ENCODE measurements at places on chromosomes 7 and 10.

DNA sequence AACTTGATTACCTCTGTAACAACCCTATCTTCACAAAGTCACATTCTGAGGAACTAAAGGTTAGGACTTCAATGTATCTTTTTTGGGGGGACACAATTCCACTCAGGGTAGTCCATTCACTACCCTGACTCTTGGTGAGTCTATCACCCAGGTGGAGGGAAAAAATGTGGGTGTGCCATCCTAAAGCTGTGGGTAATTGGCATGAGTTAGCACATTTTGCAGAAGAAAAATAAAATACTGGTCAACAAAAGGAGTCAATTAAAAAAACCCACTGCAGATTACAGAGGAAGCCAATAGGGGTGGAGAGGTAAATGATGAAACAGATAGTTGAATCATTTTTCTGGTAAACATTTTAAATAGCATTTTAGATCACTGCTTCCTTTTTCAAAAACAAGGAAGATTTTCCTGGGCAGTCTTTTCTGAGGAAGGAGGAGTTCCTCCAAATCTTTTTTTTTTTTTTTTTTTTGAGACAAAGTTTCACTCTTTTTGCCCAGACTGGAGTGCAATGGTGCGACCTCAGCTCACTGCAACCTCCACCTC is 5.1 kb upstream of the BLVRA start:
- no peak for DNase-seq

DNA sequence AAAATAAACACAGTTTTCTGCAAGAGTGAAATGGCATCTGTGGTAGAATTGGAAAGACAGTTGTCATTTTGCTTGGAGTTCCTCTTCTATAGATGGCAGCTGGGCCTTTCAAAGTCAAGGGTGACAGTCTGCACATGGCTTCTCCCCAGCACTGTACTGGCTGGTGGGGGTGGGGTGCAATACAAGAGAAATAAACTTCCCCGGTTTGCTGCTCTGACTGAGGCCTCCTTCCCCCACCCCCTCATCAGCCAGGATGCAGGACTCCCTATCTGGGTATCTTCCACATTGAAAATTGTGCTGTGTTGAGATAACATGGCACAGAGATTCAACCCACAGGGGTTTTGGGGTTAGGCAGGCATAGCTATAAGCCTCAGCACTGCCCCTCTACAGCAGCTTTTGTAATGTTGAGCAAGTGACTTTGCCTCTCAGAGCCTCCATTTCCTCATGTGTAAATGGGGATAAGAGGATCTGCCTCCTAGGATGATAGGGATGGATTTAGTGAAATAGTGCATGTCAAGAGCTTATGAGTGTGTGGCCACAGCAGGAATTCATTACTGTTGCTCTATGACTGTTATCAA is 85.8 kb upstream of the WDR11 start:
- no peak for DNase-seq

DNA sequence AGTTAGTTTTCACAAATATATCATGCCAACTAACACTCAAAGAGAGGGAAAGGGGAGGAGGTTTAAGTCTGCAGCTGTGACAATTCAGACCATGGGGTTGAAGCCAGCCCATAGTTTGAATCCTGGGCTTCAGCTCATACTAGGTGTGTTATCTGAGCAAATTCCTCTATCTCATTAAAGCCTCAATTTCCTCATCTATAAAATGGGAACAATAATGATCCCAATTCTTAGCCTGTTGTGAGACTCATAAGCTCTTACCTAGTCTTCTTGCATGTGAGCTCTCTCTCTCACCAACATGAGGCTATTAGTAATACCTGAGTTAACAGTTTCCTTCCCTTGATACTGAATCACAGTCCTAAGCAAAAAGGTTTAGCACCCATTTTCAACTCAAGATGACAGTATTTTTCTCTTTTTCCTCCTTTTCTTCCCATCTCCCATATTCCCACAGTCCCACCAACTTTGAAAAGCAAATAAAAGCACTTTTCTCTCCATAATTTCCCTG is 49.8 kb downstream of the NUDCD3 start:
- DNase-seq = no peak

GRCh38 chr10:84706875-84707274 is 378.5 kb downstream of the CCSER2 start:
- no peak for DNase-seq

DNA sequence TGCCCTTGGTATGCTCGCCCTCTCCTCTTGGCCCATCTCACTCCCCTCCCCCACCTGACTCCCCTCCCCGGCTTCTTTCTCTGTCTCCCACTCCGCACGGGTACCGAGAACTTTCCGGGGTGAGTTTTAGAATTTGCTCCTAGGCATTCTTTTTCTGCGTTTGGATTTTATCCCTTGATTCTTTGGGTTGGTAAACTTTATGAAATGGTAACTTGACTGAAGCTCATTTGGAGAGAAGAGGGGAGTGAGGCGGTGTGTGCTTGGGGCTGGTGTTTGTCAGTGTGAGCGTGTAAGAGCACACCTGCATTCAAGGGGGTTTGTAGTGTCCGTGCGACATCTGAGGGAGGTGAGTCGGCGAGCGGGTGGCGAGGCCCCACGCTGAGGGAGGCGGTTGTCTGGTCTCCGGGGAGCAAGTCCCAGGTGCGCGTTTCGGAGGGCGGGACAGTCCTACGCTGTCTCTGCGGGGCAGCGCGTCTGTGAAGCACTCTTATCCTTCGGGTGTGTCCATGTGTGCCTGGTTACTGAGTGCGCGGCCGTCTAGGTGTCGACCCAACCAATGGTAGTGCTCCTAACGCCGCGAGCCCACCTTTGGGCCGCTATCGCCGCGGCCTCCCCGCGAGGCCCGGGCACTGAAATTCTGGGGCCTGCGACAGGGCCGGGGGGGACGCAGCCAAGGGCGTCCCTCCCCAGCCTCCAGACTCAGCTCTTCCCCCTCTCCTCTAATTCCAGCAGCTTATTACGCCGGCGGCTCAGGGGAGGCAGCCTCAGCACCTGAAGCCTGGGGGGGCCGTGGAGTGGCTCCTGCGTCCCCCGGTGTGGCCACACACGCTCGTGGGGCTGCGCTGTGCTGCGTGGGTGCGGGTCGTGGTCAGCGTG is 2.6 kb upstream of the ZNF503 start:
- no peak for DNase-seq

- DNase-seq = no peak
These were observed 1059.4 kb downstream of the NRG3 start for GRCh38 chr10:82934429-82934828.

DNA sequence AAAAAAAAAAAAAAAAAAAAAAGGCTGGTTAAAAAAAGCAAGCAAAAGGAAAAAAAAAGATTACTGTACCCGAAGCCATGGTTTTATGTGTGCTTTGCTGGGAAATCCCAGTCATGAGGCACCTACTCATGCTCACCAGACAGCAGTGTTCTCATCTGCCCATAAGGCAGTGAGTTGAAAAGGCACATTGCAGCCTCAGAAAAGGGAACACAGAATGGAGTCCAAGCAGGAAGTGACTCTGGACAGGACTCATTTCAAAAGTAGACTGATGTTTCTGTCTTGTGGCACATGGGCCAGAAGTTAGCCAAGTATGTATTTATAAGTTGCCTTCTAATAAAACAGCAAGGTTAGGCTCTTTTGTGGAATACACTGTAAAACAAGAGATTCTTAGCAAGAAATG is 40.2 kb downstream of the PDSS1 start:
- DNase-seq = no peak

DNA sequence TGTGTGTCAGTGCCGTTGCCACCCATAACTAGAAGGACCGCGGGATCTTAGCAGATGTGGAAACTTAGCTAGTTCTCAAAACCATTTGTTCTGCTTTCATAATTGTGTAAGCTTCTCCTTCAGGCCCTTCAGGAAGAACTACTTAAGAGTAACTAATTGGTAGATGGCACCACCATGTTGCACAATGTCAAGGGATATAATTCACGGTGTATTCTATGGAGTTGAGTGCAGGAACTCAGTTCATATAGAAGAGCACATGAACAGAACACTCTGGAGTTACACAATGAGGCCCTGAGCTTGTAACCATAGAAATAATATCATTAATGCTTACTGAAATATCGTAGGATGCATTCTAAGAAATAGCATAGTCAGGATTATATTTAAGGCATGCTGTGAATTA is 126.5 kb upstream of the GAD2 start:
- no peak for DNase-seq

DNA sequence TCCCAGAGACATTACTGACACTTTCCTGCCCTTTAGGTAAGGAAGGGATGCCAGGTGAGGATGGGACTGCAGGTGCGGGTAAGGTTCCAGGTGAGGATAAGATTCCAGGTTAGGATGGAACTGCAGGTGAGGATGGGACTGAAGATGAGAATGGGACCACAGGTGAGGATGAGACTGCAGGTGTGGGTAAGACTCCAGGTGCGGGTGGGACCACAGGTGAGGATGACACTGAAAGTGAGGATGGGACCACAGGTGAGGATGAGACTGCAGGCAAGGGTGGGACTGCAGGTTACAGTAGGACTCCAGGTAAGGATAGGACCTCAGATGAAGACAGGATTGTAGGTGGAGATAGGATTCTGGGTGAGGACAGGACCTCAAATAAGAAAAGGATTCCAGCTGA is 322.3 kb downstream of the WDR37 start:
- no peak for DNase-seq

DNA sequence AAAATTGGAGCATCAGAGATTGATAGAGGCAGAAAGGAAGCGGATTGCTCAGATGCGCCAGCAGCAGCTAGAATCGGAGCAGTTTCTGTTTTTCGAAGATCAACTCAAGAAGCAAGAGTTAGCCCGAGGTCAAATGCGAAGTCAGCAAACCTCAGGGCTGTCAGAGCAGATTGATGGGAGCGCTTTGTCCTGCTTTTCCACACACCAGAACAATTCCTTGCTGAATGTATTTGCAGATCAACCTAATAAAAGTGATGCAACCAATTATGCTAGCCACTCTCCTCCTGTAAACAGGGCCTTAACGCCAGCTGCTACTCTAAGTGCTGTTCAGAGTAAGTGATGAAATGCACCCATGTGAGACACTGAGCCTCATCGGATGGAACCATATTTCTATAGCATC is 33.1 kb downstream of the STAMBPL1 start:
- no peak for DNase-seq

DNA sequence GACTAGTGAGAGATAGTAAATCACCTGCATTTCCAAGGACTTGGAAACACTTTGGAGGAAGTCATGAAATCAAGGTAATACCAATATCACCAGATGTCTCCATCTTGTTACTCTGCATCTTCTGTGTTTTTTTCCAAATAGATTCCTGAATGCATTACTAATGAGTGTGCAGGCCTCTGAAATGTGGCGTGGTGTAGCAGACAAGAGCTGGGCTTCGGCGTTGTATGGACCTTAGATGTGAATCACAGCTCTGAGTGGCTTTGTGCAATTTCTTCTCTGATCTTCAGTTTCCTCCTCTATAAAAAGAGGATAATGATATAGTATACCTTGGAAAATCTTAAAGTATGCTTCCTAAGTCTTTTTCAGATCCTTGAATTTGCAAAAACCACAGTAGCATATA is 9.6 kb upstream of the MYPN start:
- no peak for DNase-seq

- DNase-seq = no peak
These were observed 18.9 kb upstream of the ZNF138 start for GRCh38 chr7:64775289-64775688.

GRCh38 chr10:124552691-124553276 is 91.2 kb downstream of the LHPP start:
- no peak for DNase-seq

- DNase-seq = no peak
These were observed 4.5 kb upstream of the ASB10 start for GRCh38 chr7:151191544-151191943.

DNA sequence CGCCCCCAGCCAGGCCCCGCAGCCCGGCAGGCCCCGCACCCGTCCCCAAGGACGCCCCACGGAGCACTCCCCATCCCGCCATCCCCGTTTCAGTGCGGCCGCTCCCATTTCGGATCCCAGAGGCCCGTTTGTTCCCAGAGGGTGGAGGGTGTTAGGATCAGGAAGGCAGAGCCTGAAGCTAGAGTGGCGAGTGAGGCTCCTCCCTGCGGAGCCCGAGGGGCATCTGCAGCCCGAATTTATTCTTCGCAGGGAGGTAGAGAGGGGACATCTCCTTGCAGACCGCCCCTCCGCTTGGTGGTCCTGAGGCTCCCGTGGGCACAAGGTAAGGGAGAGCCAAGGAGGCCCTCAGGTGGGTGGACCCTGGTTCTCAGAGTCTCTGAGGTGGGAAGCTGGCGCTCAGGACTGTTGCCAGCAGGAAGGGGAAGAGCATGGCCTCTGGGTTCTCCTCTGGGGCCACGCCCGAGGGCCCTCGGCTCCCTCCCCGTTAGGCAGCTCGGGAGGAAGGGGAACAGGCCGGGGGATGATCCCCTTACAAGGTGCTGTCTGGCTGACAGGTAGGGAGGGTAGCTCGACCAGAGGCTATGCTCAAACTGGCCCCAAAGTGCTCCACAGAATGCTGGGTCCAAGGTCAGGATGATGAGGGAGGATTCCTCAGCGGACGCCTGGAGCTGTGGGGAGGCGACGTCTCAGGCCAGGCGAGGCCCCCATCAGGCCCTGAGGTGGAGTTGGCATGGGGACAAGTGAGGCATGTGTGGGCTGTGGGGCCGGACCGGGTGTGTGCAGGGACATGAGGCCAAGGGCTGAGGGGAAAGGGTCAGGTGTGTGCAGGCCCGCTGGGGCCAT is 17.4 kb downstream of the POLL start:
- DNase-seq = no peak

DNA sequence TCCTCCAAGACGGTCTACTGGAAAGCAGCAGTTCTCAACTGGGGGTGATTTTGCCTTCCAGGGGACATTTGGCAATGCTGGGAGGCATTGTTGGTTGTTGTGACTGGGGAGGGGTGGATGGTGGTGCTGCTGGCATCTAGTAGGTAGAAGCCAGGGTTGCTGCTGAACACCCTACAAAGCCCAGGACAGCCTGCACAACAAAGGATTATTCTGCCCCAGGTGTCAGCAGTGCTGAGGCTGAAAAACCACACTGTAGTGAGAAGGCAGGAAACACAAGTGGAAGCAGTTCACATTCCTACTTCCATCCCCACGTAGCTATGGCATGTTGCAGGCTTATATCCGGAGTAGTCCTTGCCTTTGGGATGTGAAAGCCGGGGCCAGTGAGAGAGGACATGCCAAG is 86.9 kb downstream of the AOAH start:
- DNase-seq = no peak

DNA sequence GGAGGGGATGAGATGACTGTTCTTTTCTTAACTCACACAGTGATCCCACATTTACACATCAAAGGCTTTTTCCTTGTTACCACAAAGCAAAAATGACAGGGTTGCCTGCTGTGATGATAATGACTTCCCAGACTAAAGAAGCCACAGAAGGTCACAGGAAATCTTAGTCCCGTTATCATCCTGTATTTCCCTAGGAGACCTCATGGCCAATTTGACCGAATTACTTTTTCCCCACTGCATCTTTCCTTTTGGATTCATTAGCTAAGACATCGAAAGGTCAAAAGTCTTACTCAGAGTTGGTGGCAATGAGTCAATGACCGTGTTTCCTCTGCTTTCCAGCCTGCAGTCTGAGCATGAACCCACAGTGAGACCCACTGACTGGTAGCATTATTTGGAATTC is 130.1 kb upstream of the INHBA start:
- no peak for DNase-seq

GRCh38 chr10:93926613-93927012 is 32.8 kb downstream of the SLC35G1 start:
- DNase-seq = no peak
